ENCODE measurements at places on chromosomes 5 and 9. TPM values are rescaled to one million over a fixed set of nuclear protein-coding genes. Genes with fewer than 3 reads are reported as not detected.
A peak's percentile ranks its signal among the peaks of the same experiment; 100 is the strongest.

LYSMD3 gene
- total RNA-seq: 15.5 TPM

HTR1A gene
- not detected for total RNA-seq

CSF2 gene
- total RNA-seq: not detected

PKD2L2 gene
- total RNA-seq: not detected

GALNT10 gene
- 11.5 TPM for total RNA-seq

SPINK6 gene
- total RNA-seq: not detected

NCS1 gene
- total RNA-seq: 20.4 TPM

PCDHGB2 gene
- 8.3 TPM for total RNA-seq

SLC6A3 gene
- 0.49 TPM for total RNA-seq

COL5A1 gene
- 36.6 TPM for total RNA-seq

- no peaks in the 10 kb centered on the region for H3K4me1 ChIP-seq
- H3K27ac ChIP-seq: no peak overlapping the region
- no peak overlapping the region for H3K4me3 ChIP-seq
Observed at GRCh38 chr9:10172476-10172875, 440.3 kb downstream of the PTPRD start.

GRCh38 chr9:124202447-124202971 is 55.2 kb upstream of the NEK6 start:
- H3K27ac ChIP-seq: no peak overlapping the region
- DNase-seq: no peak
- no peaks in the 10 kb centered on the region for H3K27me3 ChIP-seq
- no peaks in the 10 kb centered on the region for H3K36me3 ChIP-seq

GRCh38 chr5:58453306-58453705 is 6.6 kb downstream of the PLK2 start:
- H3K4me3 ChIP-seq: no peak overlapping the region
- peaks cover 58% of the 10 kb centered on the region for H3K4me1 ChIP-seq
- peaks cover 31% of the 10 kb centered on the region for H3K36me3 ChIP-seq
- H3K27ac ChIP-seq: no peak overlapping the region
- no peak for DNase-seq
- H3K27me3 ChIP-seq: no peaks in the 10 kb centered on the region

GRCh38 chr5:170184737-170185136 is 48.0 kb upstream of the C5orf58 start:
- no peak overlapping the region for H3K27ac ChIP-seq
- DNase-seq: no peak

- no peak overlapping the region for H3K27ac ChIP-seq
- no peaks in the 10 kb centered on the region for H3K36me3 ChIP-seq
- no peaks in the 10 kb centered on the region for H3K4me1 ChIP-seq
- no peak overlapping the region for H3K4me3 ChIP-seq
Observed at GRCh38 chr5:127970081-127970480, 113.5 kb upstream of the SLC12A2 start.

GRCh38 chr5:864492-865167 is 13.8 kb upstream of the ZDHHC11 start:
- H3K36me3 ChIP-seq: peaks cover 3% of the 10 kb centered on the region
- DNase-seq: no peak
- peaks cover 21% of the 10 kb centered on the region for H3K4me1 ChIP-seq
- no peaks in the 10 kb centered on the region for H3K27me3 ChIP-seq
- H3K27ac ChIP-seq: peak overlapping the region; percentile 27

GRCh38 chr5:100772548-100772947 is 130.5 kb downstream of the ST8SIA4 start:
- H3K4me1 ChIP-seq: no peaks in the 10 kb centered on the region
- no peak overlapping the region for H3K4me3 ChIP-seq
- no peaks in the 10 kb centered on the region for H3K36me3 ChIP-seq
- no peak overlapping the region for H3K27ac ChIP-seq
- no peaks in the 10 kb centered on the region for H3K27me3 ChIP-seq

DNA sequence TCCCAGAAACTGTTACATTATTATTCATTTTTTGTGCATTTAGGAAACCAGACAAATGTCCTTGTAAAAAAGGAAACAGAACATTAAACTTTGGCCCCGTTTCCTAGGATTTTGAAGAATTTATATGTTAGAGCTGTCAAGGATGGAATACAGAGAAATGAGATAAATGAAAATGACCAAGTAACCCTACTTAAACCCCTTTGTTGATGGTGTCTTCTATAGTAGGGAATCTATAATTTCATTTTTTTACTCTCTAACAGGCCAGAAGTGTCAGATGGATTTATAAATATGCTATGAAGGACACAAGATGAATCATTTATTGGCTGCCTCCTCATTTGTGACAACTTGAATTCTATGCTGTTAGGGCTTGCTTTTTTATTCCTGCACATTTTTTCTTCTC is 1047.1 kb downstream of the PTPRD start:
- H3K27me3 ChIP-seq: no peaks in the 10 kb centered on the region
- H3K4me1 ChIP-seq: no peaks in the 10 kb centered on the region
- H3K27ac ChIP-seq: no peak overlapping the region
- H3K4me3 ChIP-seq: no peak overlapping the region

- no peaks in the 10 kb centered on the region for H3K36me3 ChIP-seq
- H3K4me3 ChIP-seq: no peak overlapping the region
- H3K27me3 ChIP-seq: no peaks in the 10 kb centered on the region
- H3K27ac ChIP-seq: no peak overlapping the region
- DNase-seq: no peak
Observed at GRCh38 chr5:173453167-173453566, 125.0 kb upstream of the STC2 start.

- H3K4me3 ChIP-seq: no peak overlapping the region
- DNase-seq: no peak
- no peaks in the 10 kb centered on the region for H3K36me3 ChIP-seq
- H3K27ac ChIP-seq: peak overlapping the region; percentile 12
Observed at GRCh38 chr9:113536166-113536482, 72.6 kb downstream of the RGS3 start.

DNA sequence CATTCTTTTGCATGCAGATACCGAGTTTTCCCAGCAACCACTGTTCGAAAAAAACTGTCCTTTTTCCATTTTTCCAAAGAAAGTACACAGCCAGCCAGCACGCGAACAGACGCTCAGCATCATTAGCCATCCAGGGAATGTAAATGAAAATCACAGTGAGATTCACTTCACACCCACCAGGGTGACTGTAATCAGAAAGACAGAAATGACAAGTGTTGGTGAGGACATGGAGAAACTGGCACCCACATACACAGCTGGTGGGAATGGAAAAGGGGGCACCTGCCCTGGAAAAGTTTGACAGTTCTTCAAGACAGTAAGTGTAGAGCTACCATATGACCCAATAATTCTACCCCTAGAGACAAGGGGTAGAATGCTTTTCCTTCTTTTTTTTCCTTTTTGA is 25.0 kb upstream of the NCS1 start:
- peaks cover 20% of the 10 kb centered on the region for H3K4me1 ChIP-seq
- DNase-seq: no peak
- no peaks in the 10 kb centered on the region for H3K36me3 ChIP-seq
- no peaks in the 10 kb centered on the region for H3K27me3 ChIP-seq
- H3K27ac ChIP-seq: no peak overlapping the region

GRCh38 chr5:88486431-88486830 is 217.8 kb upstream of the TMEM161B start:
- no peaks in the 10 kb centered on the region for H3K27me3 ChIP-seq
- H3K4me3 ChIP-seq: no peak overlapping the region
- H3K4me1 ChIP-seq: no peaks in the 10 kb centered on the region
- H3K36me3 ChIP-seq: no peaks in the 10 kb centered on the region
- H3K27ac ChIP-seq: no peak overlapping the region

DNA sequence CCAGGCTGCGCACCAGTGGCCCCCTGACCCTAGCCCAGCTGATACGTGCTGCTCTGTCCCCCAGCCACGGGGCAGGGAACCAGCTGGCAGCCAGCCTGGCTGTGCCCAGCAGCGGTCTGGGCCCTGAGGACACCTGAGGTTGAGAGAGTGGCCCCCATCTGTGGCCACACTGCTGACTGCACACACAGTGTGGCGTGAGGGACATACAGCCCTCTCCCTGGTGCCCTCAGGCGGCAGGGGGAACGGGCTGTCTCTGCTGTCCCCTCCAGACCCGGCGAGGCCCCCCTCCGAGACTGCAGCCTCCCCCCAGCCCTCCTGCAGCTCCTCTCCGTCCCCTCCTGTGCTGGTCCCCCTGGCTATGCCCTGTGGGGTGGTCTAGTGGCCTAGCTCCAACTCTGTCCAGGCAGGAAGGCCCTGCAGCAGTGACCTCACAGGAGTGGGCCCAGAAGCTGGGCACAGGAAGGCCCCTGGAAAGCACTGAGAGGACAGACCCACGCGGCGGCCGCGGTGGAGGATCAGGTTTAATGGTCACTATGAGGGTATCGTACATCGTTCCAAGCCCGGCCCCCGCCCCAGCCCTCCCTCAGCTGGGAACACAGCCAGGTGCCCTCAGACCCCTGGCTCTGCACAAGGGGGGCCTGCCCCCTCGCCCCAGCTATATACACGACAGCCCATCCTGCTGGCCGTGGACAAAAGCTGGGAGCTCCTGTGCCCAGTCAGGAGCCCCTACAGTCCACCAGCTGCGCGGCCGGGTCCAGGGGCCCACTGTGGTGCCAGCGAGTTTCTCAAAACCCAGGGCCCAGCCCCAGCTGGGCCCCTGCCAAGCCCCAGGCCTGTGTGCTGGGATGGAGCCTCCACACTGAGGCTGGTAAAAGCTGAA is 6.8 kb upstream of the ENTPD8 start:
- no peaks in the 10 kb centered on the region for H3K27me3 ChIP-seq
- H3K4me3 ChIP-seq: no peak overlapping the region
- peaks cover 12% of the 10 kb centered on the region for H3K4me1 ChIP-seq
- no peak for DNase-seq
- no peak overlapping the region for H3K27ac ChIP-seq

- no peaks in the 10 kb centered on the region for H3K4me1 ChIP-seq
- H3K27ac ChIP-seq: no peak overlapping the region
- H3K4me3 ChIP-seq: no peak overlapping the region
- no peak for DNase-seq
- H3K27me3 ChIP-seq: no peaks in the 10 kb centered on the region
Observed at GRCh38 chr5:175452166-175452565, 8.2 kb upstream of the DRD1 start.

GRCh38 chr9:17829812-17830385 is 251.0 kb downstream of the SH3GL2 start:
- no peaks in the 10 kb centered on the region for H3K36me3 ChIP-seq
- no peak for DNase-seq
- H3K4me1 ChIP-seq: no peaks in the 10 kb centered on the region
- H3K4me3 ChIP-seq: no peak overlapping the region
- H3K27me3 ChIP-seq: no peaks in the 10 kb centered on the region

DNA sequence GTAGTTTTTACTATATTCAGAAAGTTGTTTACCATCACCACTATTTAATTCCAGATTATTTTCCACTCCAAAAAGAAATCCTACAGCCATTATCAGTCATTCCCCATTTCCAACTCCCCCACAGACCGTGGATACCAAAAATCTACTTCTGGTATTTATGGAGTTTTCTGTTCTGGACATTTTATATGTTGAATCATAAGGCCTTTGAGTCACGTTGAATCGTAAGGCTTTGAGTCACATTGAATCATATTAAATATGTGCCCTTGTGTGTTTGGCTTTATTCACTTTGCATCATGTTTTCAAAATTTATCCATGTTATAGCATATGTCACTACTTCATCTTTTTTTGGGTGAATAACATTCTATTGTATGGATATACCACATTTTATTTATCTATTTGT is 454.1 kb upstream of the NUDT12 start:
- H3K4me3 ChIP-seq: no peak overlapping the region
- no peaks in the 10 kb centered on the region for H3K4me1 ChIP-seq
- no peak overlapping the region for H3K27ac ChIP-seq
- no peak for DNase-seq
- H3K27me3 ChIP-seq: no peaks in the 10 kb centered on the region

DNA sequence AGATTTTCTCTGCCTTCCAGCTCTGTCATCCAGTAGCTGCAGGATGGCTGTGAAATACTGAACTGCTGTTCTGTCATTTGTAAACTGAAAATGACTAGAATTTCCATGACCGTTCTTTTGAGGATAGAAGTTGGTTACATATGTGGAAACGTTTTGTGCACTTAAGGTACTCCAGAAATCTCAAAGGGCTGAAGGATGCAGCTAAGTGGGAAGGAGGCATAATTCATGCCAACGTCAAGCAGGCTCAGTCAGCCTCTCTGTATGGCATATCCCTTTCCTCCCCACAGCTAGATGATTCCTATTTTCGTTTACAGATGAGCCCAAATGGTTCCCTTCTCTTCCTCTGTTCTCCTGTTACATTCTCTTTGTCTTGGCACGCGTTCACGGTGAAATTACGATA is 257.6 kb downstream of the FBXL7 start:
- no peaks in the 10 kb centered on the region for H3K4me1 ChIP-seq
- no peak overlapping the region for H3K4me3 ChIP-seq
- H3K27ac ChIP-seq: no peak overlapping the region
- no peaks in the 10 kb centered on the region for H3K27me3 ChIP-seq
- no peaks in the 10 kb centered on the region for H3K36me3 ChIP-seq

GRCh38 chr9:19630760-19631159 is 158.1 kb downstream of the SLC24A2 start:
- no peak for DNase-seq
- no peaks in the 10 kb centered on the region for H3K36me3 ChIP-seq
- H3K27ac ChIP-seq: no peak overlapping the region
- H3K4me3 ChIP-seq: no peak overlapping the region

GRCh38 chr5:119353686-119354366 is 2.0 kb upstream of the TNFAIP8 start:
- DNase-seq: no peak
- H3K27ac ChIP-seq: no peak overlapping the region
- no peak overlapping the region for H3K4me3 ChIP-seq
- no peaks in the 10 kb centered on the region for H3K27me3 ChIP-seq
- no peaks in the 10 kb centered on the region for H3K36me3 ChIP-seq
- H3K4me1 ChIP-seq: peaks cover 52% of the 10 kb centered on the region

- H3K4me3 ChIP-seq: no peak overlapping the region
- H3K4me1 ChIP-seq: peaks cover 13% of the 10 kb centered on the region
- no peaks in the 10 kb centered on the region for H3K27me3 ChIP-seq
- peaks cover 34% of the 10 kb centered on the region for H3K36me3 ChIP-seq
- DNase-seq: no peak
Observed at GRCh38 chr5:14410068-14410393, 171.6 kb upstream of the OTULINL start.

DNA sequence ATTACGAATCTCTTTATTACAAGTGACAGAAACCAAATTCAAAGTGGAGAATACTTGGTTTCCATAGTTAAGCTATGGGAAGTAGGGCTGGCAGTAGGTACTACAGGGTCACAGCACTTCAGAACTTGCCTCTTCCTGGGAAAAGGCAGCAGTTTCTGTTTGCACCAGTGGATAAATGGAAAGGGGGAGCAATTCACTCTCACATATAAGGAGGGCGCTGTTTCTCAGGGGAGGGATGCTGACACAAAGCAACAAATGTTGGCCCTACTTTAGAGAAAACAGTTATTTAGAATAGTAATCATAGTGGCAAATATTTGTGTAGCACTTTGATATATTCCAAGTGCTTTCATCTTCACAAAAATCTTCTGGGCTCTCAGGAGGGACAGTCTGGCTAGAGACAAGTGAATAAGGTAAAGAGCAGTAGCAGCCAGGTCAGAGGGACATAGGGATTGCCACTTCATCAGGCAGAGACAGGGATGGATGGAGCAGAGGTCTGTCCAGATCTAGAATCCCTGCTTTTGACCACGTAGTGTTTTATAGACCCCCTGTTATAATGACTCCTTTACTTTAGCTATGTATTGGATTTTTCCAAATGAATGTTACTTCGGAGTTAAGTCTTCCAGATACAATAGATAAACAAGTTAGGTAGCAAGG is 554.8 kb upstream of the SGCD start:
- no peaks in the 10 kb centered on the region for H3K4me1 ChIP-seq
- H3K27ac ChIP-seq: no peak overlapping the region
- no peak overlapping the region for H3K4me3 ChIP-seq
- no peaks in the 10 kb centered on the region for H3K27me3 ChIP-seq

Measured in vagina (tissue), 2 donors.